ENCODE measurements at places on chromosomes 2 and 18.

GRCh38 chr2:40043641-40044040 lies 264.6 kb upstream of the THUMPD2 start:
- no peak for DNase-seq

DNA sequence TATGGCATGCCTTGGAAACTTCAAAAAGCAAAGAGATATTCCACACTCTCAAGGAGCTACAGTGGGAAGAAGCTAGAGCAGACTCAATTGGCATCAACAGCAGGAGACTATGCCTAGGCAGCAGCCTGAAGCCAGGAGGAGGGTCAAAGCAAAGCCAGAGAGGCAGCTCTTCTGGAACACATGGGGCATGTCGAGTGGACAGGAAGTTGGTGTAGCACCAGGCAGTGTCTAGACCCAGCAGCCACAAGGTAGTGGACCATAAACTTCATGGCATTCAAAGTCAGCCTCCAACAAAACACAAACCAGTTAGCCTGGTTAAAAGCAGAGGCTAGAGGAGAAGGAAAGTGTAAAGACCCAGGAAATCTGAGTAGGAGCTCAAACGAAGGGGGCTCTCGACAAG lies 311.2 kb upstream of the PKDCC start:
- no peak for DNase-seq

GRCh38 chr18:55320424-55321264 lies 267.3 kb downstream of the TCF4 start:
- no peak for DNase-seq

- peak; percentile 54 for DNase-seq
Measured at GRCh38 chr2:26847655-26848335, at the start of gene DPYSL5. Gene DPYSL5 (plus strand): TSS chr2:26848132. CDS start chr2:26898500, 50,368 bp downstream.

- DNase-seq, result no peak
Measured at GRCh38 chr18:8399138-8399537, 210.1 kb upstream of the RAB12 start.

- DNase-seq, result no peak
Measured at GRCh38 chr2:236972491-236973342, 113.0 kb upstream of the COPS8 start.

DNA sequence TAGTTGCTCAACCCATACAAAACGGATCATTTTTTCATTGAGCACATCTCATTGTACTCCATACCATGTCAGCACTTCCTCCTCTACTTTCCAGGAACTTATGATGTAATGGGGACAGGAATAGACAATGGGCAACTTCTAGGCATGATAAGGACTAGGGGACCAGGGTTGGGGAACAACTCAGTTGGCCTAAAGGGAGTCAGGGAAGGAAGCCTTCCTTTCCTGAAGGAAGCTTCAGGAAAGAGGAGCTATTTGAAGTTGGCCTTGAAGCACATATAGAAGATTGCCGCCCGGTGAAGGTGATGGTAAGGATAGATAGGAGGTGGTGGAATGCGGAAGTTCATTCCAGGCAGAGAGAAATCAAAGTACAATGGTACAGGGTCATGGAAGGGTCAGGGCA lies 283.9 kb downstream of the SLC8A1 start:
- no peak for DNase-seq

DNA sequence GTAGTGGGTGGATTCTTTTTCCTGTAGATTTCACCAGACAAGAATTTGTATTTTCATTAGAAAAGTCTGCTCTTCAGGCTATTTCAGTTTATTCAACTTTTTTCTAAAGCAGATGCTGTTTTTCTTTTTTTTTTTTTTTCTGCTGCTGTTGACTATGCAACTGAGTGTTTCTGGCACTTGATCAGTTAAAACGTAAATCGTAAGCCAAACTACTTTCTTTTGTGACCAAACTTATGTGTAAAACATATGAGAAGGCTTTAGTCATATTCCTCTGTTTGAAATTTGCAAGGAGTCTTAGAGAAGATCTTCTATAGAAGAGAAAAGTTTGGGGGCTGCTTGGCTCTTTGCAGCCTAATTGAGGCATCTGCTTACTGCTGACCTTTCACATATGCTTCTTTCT lies 170.1 kb downstream of the PARD3B start:
- DNase-seq, result no peak

DNA sequence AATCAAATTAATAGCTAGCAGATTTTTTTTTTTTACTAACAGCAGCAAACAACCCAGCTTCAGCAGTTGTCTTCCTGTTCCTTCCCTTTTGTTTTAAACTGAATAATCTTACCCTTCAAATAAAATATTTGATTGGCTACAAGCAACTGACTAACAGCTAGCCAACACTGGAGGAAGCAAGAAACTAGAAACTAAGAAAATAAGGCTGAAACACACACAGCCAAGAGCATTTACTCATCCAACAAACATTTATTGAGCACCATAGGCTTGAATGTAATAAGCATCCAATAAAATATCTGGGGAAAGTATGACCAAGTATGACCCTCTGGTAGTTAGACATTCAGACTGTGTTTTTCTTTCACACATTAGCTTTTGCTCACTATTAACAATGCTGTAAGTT lies 189.2 kb downstream of the CD226 start:
- no peak for DNase-seq

GRCh38 chr2:113217455-113218282 lies 43.9 kb downstream of the PSD4 start:
- DNase-seq, result no peak

DNA sequence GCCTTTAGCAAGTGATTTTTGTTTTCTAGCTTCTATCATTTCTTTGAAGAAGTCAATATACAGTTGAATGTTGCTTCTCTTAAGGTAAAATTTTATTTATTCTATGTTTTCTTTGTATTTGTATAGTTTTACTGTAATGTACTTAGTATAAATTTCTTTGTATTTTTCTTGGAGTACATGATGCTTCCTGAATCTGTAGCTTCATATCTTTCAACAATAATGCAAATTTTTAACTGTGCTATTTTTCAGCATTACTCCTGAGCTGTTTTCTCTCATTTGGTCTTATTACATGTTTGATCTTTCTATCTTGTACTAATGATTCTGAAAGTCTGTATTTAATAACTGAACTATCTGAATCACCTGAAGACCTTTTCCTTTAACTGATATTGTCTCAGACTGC lies 253.9 kb upstream of the NXPH2 start:
- no peak for DNase-seq

DNA sequence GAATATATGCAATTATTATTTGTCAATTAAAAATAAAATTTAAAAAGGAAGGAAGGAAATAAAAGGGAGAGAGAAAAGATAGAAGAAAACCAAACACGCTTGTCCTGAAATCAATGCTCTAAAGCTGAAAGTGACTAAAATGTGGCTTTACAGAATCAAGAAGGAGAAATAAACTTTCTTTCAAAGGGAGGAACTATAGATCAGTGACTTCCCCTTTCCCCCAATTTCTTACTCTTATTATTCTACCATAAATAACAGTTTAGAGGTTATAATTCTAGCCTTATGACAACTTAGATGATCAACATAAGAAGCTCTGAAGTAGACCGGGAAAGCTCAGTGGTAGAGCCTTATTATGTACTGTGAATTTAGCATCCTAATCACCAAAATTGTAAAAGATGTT lies 122.5 kb downstream of the ARHGAP15 start:
- no peak for DNase-seq

DNA sequence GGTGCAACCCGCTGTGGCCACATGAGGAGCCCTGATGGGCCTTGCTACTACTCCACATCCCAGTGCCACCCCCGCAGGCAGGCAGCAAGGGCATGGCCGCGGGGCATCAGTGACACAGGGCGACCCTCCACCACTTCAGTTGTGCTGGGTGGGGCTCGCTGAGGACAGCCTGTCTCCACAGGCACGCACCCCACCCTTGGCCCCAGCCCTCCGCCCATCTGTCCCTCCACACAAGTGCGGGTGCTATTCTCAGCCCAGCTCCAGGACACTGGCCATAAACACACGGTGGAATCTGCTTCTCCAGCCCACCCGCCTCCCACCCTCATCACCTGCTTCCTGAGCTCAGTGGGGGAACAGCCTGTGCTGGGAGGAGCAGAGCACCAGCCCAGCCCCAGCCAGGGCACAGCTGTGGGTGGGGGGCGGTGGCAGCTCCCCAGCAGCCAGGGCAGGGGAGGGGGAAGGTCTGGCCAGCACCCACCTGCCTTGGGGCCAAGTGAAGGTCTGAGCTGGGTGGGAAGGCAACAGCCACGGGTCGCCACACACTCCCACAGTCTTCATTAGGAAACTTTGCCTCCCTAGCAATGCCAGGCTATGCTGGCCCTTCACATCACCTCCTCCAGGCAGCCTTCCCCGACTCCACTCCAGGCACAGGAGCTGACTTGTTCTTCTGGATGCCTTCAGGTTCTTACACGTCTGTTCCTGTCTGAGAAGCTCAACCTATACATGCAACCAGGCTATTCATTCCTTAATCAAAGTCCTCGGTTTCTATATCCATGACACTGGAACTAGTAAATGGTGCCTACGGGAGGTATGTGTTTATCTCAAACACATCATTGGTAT lies 16.5 kb downstream of the BIN1 start:
- DNase-seq, result no peak

DNA sequence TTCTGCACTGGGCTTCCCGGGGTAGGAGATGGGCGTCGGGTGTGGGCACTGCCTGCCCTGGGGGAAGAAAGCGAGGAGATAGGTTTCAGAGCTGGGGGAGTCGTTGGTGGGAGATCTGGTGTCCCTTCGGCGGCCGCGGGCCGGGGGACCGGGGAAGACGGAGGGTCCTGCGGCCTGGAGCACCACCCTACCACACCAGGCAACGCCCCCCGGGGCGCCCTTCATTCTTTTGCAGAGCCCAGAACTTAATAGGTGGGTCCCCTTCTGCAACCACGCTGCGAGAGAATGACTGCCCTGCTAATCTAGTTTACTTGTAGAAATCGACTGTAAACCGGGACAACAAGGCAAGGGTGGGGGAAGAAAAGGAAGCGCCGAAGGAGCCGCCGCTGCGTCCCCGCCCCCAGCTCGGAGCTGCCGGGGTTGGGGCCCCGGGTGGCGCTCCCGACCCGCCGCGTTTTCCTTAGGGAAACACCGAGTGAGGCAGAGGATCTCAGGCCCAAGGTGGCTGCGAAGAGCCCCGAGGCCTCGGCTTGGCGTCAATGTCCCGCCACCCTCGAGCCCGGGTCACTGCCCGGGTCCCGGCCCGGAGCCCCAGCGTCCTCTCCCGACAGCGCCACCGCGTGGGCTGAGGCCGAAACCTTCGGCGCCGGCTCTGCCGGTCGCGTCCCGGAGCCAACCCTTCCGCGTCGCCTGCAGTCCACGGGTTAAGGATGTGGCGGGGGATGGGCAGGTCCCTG lies 5.4 kb upstream of the SATB2 start:
- peak; percentile 62 for DNase-seq

DNA sequence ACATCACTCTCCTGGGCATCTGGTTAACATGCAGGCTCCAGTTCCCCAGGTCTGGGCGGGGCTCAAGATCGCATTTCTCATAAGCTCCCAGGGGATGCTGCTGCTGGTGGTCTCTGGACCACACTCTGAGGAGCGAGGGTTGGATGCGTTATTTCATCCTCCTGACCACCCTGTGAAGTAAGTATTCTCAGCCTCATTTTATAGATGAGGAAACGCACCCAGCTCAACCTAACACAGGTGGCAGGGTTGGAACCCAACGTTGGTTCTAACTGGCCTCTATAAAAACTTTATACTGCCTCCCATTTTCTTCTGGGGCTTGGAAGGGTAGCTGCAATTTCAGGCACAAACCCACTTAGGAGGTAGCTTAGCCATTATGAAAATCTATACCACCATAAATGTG lies 120.5 kb downstream of the FAM210A start:
- DNase-seq, result no peak

DNA sequence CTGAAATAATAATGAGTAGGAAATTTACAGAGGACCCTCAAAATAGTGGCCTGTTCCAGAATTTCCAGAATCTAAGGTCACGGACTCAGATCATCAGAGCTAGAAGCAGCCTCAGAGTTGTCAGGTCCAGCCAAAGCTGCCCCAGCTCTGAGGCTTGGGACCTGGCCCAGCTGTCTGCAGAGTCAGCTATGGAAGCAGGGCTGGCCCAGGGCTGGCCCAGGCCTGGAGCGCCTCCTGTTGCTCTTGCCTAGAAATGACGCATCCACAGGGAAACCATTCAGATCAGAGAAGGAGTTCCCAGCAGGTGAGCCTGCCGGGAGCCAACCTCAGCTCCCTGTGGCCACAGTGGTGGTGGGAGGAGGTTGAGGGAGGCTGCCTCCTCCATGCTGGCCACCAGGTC lies 106.7 kb upstream of the ARL4C start:
- no peak for DNase-seq

DNA sequence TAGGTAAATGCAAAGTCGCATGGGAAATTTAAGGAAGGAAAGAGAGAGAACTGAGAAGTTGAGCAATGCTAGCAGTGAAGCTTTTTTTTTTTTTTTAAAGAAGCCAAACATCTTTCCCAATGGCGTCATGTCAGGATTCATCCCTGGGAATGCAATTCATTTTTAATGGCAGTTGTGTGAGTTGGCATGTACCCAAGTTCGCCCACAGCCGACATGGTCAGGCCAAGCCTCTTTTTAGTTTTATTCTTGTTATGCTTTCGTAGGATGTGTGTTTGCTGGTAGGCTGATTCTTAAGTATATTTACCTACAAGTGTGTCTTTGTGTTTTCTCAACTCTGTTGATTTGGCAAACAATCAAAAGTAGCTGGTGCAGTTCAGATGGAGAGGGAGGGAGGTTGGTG lies 127.6 kb upstream of the ITGA6 start:
- no peak for DNase-seq

DNA sequence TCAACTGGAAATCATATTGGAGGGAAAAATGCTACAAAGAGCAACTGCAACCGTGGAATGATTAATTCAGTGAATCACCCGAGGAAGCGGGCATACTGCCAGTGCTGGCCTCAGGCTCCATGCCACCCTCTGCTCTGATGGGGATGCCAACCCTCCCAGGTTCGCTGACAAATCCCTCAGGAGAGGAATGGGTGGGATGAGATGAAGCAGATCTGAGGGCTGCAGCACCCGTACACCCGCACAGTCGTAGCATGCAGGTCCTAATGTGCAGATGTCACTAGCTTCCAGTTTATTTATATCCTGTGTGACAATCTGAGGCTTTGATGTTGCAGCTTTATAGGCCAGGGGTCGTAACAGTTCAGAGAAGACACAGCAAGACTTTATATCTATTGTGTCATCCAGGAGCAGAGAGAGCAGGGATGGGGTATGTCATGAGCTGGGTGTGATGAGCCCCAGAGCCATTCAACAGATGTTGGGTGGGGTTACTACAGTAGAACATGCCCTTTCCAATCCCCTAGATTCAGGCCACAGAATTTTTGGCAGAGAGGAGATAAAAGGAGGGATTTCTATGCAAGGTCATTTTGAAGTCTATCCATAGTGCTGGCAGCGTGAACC lies 44.6 kb downstream of the DPP4 start:
- DNase-seq, result no peak

GRCh38 chr2:27831279-27832050 lies 58.7 kb downstream of the RBKS start:
- no peak for DNase-seq

GRCh38 chr2:72942293-72942692 lies 25.0 kb downstream of the EMX1 start:
- no peak for DNase-seq

DNA sequence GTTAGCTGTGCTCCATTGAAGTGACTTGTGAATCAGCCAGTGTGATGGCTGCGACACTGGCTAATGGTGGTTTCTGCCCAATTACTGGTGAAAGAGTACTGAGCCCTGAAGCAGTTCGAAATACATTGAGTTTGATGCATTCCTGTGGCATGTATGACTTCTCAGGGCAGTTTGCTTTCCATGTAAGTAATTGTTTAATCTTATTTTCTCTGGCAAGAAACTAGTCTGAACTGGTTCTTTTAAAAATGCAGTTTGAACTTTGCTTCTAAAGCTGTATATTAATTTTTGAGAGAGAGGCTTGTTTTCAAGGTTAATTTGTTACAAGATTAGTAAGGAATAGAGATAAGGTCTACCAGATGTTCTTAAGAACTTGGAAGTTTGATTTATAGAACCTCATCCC lies 46.7 kb downstream of the GLS start:
- no peak for DNase-seq

Data from C1 segment of cervical spinal cord (tissue), 14 donors.